ENCODE measurements at places on chromosomes 7 and 10. TPM values are rescaled to one million over a fixed set of nuclear protein-coding genes. Genes with fewer than 3 reads are reported as not detected.

The THSD7A gene
- total RNA-seq: 1.6 TPM

The ARL5B gene
- 27.7 TPM for total RNA-seq

DNA sequence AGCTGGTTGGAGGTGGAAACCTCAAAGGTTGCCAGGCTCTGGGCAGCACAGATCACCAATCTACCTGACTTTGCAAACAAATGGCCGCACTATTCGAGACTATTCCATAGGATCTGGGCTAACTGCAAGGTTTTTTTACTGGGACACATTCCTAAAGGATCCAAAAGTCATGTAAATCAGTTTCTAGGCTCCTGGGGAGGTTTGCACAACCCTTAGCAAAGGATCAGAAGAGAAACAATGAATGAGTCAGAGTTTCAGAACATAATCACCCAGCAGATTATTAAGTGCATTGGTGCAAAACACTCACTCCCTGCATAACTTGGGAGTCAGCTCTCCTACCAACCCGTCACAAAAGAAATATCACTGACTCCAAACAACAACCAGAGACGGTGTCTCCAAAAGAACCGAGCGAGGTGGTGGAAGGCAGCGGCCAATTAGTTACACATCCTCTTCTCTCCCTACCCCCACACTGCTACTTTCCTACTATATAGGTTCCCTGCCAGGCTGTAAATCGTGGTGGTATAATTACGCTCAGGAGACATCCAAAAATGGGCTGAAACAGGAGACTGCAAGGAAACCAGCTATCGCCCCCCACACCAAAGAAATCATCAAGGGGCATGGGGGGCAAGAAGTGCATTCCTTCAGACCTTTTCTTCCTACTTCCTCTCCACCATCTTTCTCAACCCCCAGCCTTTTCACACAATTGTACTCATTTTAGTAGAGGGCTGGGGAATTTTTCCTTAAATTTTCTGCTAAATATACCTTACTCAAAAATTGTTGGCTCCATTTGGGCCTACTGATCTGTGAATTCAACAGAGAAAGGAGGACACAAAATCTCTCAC lies 3.2 kb downstream of the UBE2H start:
- no peak for DNase-seq

- no peak for DNase-seq
Observed at GRCh38 chr7:70237256-70237655, 639.0 kb downstream of the AUTS2 start.

GRCh38 chr10:42637142-42637541 lies 1.2 kb downstream of the ZNF33B start:
- no peak for DNase-seq

DNA sequence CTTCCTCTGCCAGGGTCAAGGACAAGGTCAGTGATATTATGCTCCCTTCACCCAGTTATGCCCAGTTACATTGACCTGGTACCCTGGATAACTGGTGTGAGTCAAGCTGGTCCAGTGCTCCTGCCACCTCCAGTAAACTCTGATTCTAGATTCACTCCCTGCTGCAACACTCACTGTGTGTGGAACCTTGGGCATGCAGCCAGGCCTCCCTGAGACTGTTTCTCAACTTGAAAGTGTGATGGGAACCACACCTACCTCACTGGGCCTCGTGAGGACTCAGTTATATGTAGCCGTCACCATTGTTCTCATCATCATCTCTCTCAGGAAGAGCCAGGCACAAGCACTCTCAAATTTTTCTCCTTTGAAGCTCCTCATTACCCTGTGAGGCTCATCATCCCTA lies 935 bp upstream of the ZNF736 start:
- no peak for DNase-seq

DNA sequence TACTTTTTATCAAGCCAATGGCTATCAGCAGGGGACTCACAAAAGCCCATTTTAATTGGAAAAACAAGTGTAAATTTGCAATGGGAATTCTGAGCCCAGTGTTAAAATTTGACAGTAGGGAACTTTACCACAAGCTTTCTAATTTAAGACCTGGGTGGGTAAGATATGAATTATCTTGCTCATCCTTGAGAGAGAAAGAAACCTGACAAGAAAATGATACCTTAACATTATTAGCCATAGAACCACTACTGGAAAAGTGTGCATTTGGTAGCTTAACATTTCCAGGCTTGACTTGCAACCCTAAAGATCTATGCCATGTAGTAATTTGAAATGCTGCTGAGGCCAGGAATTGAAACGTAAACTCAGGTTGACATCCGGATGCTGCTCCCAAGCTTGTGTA lies 2.7 kb upstream of the ST8SIA6 start:
- no peak for DNase-seq

GRCh38 chr10:84876116-84876999 lies 548.0 kb downstream of the CCSER2 start:
- no peak for DNase-seq

Data from right lobe of liver (tissue), 6 donors.